ENCODE measurements at places on chromosomes 6 and 20.

GRCh38 chr20:62999580-62999979 lies 7.2 kb downstream of the BHLHE23 start:
- peak; percentile 40 for DNase-seq

GRCh38 chr6:110944681-110945151 lies 13.8 kb upstream of the GTF3C6 start:
- peak; percentile 67 for DNase-seq

- no peak for DNase-seq
These were observed 18.2 kb upstream of the KIAA1755 start for GRCh38 chr20:38278763-38279162.

DNA sequence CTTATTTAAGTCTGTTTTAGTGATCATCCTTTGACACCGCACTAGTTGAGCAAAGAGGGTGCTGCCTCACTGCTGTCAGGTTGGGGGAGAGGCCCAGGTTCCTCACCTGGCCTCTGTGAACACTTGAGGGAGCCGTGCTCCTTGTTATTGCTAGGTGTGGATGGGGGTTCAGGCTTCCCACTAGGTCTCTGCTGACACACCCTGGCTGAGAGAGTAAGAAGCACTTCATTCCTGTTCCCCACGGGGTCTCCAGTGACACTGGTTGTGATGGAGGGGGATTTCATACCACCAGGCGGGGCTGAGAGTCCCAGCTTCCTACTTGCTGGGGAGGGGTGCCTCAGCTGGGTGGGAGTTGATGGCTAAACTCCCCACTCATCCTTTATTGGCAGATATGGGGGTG lies 11.1 kb upstream of the NOTCH4 start:
- DNase-seq: peak; percentile 26

- peak; percentile 31 for DNase-seq
These were observed 54.1 kb downstream of the FGD2 start for GRCh38 chr6:37059344-37060194.

- DNase-seq: no peak
These were observed 10.1 kb downstream of the SLC22A2 start for GRCh38 chr6:160248538-160248937.

- no peak for DNase-seq
These were observed 958.8 kb downstream of the TFAP2A start for GRCh38 chr6:9455864-9456658.

- no peak for DNase-seq
These were observed 8.7 kb downstream of the NUDT3 start for GRCh38 chr6:34383656-34384320.

Measured in activated CD8-positive, alpha-beta T cell treated with anti-CD3 and anti-CD28 coated beads for 36 hours (primary cell).